ENCODE measurements at places on chromosomes 11 and 22.

GRCh38 chr11:75757651-75758050 lies 10.9 kb upstream of the DGAT2 start:
- no peak for DNase-seq

- DNase-seq: no peak
These were observed 128.6 kb downstream of the SLC17A6 start for GRCh38 chr11:22466809-22467208.

DNA sequence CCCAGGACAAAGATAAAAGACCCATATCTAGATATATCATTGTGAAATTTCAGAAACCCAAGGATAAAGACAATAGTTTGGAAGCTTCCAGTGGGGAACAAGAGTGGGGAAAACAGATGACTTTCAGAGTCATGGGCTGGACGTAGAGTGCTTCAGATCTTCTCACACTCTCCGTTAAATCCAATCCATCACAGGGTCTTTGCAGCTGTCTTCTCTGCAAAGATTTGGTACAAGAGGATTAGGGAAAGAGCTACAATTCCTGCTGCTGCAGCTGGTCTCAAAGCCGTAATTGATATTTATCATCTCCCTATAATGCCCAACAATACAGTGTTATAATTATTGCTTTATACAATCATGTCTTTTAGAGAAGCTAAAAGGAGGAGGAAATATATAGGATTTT lies 63.4 kb upstream of the CLPB start:
- no peak for DNase-seq

DNA sequence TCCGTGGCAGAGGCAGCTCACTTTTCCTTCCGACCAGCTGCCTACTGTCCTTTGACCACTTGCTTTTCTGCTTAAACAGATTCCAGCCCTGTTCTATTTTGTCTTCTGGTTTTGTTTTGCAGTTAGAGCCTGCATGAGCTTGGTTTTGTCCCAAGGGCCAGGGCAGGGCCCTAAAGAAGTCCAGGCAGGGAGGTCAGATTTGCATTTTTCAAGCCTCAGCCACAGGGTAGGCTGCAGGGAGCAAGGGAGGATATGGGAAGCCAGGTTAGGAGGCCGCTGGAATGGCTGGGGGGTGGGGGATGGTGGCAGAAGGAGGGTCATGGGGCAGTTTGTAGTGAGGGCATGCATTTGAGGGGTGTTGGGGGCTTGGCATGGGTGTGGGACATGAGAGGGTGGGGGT lies 23.1 kb downstream of the FADD start:
- no peak for DNase-seq

GRCh38 chr11:106331176-106331575 lies 253.7 kb downstream of the AASDHPPT start:
- DNase-seq: no peak

DNA sequence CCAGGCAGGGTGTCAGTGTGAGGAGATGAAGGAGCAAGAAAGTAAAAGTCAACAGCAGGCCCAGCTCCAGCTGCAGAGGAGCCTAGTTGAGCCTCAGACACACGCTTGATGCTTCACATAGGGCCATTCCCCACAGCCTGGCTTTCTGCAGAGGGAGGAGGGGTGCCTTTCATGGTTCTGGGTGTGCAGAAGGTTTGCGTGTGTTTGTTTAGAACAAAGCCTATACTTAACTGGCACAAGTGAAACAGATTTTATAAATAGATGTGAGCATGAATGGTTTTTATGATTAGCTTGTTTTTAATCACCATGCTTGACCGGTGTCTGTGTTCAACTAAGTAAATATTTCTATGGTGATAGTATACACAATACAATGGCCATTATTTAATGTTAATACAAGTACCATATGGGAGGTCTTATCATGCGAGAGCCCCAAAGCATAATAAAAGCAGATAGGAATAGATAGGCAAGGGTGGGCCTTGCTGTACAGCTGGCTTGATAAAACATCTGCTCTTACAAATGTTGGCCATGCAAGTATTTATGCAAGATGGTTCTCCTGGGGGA lies 290.2 kb downstream of the ETS1 start:
- DNase-seq: no peak

GRCh38 chr11:75474240-75474639 lies 41.2 kb upstream of the KLHL35 start:
- no peak for DNase-seq

DNA sequence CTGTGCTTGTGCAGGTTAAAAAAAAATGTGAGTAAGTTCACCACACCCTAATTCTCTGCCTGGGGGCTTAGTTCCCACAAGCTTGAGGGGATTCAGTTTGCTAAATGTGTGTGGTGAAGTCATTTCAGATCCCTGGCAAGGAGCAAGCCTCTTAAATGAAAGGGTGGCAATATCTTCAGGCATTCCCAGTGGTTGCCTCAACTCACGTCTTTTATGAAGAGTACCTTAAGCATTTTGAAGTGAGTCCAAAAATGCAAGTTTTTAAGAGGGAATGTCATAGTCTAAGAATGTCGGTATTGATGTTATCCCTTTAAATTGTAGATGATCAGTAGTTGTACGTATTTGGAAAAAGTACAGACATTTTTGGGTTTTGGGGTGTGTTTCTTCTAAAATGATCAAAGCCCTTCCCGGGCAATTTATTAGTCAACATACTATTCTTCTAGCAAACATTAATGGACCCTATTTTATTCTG lies 4.9 kb downstream of the TCP11L1 start:
- DNase-seq: no peak

DNA sequence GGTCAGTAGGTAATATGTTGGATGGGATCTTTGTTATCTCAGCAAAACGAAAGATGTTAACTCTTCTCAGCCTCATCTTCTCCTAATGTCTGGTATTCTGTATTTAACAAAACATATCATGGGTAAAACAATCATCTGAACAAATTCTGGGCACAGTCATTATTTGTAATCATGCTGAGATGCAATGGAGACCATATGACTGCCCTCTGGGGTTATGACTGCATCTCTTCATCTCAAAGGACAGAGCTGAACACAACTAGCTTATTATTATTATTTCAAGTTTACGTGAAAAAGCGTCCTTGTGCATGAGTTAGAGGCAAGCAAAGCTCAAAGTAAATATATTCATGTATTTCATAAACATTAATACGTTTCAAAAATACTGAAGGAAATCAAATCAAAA lies 29.7 kb upstream of the PSMA1 start:
- DNase-seq: no peak

Measured in anterior cingulate cortex (tissue), 58 donors.